Uterus (tissue), 4 donors: ENCODE measurements at places on chromosomes 12 and 14. TPM values are rescaled to one million over a fixed set of nuclear protein-coding genes. Genes with fewer than 3 reads are reported as not detected.
A peak's percentile ranks its signal among the peaks of the same experiment; 100 is the strongest.

GRCh38 chr14:58918066-58918738 lies 270.3 kb upstream of the DAAM1 start:
- no peaks in the 10 kb centered on the region for H3K4me1 ChIP-seq
- H3K27me3 ChIP-seq, result no peaks in the 10 kb centered on the region
- no peak overlapping the region for H3K4me3 ChIP-seq
- DNase-seq, result no peak

GRCh38 chr14:68199554-68200151 lies 380.1 kb downstream of the RAD51B start:
- no peaks in the 10 kb centered on the region for H3K27me3 ChIP-seq
- peak overlapping the region; percentile 87 for H3K27ac ChIP-seq
- no peak overlapping the region for H3K4me3 ChIP-seq
- DNase-seq, result peak; percentile 72
- H3K36me3 ChIP-seq, result no peaks in the 10 kb centered on the region
- peaks cover 13% of the 10 kb centered on the region for H3K4me1 ChIP-seq

The CLEC14A gene
- total RNA-seq, result 39.7 TPM

DNA sequence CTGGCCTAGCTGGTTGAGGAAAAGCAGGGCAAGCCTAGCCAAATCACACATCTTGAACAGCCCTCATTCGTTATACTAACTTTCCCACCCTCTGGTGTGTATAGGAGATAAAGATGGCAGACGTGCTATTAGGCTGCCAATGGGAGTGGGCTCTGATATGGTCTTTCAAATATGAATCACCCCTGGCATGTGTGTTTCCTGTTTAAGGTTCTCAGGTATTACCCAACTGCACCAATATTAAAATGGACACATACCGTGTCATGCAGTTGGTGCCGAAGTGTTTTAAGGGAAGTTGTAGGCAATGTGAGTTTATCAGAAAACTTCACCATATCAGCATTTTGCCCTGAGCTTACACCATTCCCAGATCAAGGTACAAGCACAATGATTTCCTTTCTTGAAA lies 33.4 kb downstream of the CHST11 start:
- no peaks in the 10 kb centered on the region for H3K4me1 ChIP-seq
- no peaks in the 10 kb centered on the region for H3K27me3 ChIP-seq
- no peak overlapping the region for H3K27ac ChIP-seq
- H3K36me3 ChIP-seq, result no peaks in the 10 kb centered on the region

DNA sequence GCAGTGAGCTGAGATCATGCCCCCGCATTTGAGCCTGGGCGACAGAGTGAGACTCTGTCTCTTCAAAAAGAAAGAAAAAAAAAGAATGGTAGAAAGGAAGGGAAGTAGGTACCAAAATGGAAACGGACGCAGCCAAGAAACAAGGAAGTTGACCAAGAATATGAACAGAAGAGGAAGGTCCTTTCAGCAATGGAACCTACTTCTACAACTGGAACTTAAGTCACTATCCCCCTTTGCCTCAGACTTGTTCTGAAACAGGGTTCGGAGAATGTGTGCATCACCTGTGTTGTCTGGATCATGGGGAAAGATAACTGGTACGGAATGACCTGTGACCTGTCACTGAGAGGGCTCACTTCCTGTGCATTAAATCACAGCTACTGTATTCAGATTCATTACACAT lies 43.9 kb upstream of the RNASE1 start:
- DNase-seq, result no peak
- no peaks in the 10 kb centered on the region for H3K36me3 ChIP-seq
- no peaks in the 10 kb centered on the region for H3K27me3 ChIP-seq
- H3K27ac ChIP-seq, result no peak overlapping the region
- no peaks in the 10 kb centered on the region for H3K4me1 ChIP-seq
